Dermis microvascular lymphatic vessel endothelial cell (primary cell): ENCODE measurements at places on chromosomes 5 and 9. TPM values are rescaled to one million over a fixed set of nuclear protein-coding genes. Genes with fewer than 3 reads are reported as not detected.

F2RL1 gene
- 61.2 and 98.1 TPM in 2 replicates for total RNA-seq

- DNase-seq = no peak
Measured at GRCh38 chr5:147187099-147187540, 47.7 kb upstream of the STK32A start.

GRCh38 chr5:10563945-10564837, at the start of gene ANKRD33B:
TSS of gene ANKRD33B (plus strand) at chr5:10564070. CDS start at chr5:10564468, 398 bp downstream.
- DNase-seq = no peak

- DNase-seq = no peak
Measured at GRCh38 chr5:62581836-62582597, 3.4 kb downstream of the LRRC70 start.
